ENCODE measurements at places on chromosomes 2 and 18. TPM values are rescaled to one million over a fixed set of nuclear protein-coding genes. Genes with fewer than 3 reads are reported as not detected.

The RGPD3 gene
- polyA plus RNA-seq: 0.05 TPM

GRCh38 chr2:22934747-22935146, 450.2 kb upstream of the KLHL29 start:
- DNase-seq: no peak

DNA sequence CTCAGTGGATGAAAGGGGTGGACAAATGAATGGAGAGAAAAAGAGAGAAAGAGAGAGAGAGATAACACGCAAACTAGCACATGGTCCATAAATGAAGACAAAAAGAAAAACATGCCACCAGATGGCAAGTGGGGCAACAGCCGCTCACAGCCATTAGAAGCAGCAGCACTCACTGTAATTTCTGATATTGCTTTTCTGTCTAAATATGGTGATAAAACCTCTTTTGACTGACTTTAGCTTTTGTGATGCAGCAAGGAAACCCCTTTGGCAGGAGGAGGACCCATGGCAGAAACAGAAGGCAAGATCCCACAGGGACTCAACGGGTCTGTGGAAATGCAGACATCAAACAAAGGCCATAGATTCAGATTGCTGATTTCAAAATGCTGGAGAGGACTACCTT, 88.0 kb upstream of the CDH20 start:
- no peak for DNase-seq

The TTR gene
- polyA plus RNA-seq: 0.19 TPM

- peak; percentile 17 for DNase-seq
Observed at GRCh38 chr18:46035696-46036680, 36.1 kb downstream of the PSTPIP2 start.

GRCh38 chr2:74364533-74365505, 15.3 kb downstream of the DCTN1 start:
- DNase-seq: no peak

DNA sequence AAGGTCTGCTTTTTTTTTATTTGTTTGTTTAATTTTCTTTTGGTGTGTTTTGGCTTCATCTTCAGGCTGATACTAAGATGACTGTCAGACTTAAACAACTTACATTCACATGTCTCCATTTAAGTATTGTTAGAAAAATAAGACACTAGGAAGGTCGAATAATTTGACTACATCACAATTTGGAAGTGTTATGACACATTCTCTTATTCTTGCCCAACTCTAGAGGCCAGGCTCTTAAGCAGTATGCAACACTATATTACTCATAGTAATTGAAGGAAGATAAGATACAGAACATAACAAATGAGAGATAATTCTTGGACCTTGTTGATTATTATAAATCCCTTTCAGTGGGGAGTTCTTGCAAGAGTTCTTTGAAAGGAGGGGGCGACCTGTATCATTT, 295.3 kb upstream of the COL3A1 start:
- DNase-seq: no peak

- peak; percentile 89 for DNase-seq
Observed at GRCh38 chr2:130744287-130745117, 10.8 kb upstream of the AMER3 start.

DNA sequence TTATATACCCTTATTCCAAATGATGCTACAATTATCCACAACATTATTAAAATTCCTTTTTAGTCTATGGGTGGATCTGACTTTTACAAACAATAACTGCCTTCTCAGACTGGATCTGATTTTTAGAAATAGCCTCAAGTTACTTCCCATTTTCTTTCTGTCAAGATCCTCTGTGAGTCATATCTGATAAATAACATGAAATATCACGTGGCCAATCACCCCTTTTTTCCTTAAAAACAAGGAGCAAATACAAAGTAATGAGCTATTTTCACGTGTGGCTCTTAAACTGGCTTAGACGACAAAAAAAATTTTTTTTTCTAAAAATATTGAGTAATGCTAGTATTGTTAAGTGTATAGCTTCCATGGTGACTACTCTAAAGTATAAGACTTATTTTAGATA, 6.7 kb downstream of the PELI1 start:
- DNase-seq: no peak

The PRKAG3 gene
- polyA plus RNA-seq: not detected

GRCh38 chr2:218387369-218388194, 5.5 kb downstream of the SLC11A1 start:
- peak; percentile 62 for DNase-seq

The PFN4 gene
- polyA plus RNA-seq: 0.61 TPM

The ABCG8 gene
- not detected for polyA plus RNA-seq

DNA sequence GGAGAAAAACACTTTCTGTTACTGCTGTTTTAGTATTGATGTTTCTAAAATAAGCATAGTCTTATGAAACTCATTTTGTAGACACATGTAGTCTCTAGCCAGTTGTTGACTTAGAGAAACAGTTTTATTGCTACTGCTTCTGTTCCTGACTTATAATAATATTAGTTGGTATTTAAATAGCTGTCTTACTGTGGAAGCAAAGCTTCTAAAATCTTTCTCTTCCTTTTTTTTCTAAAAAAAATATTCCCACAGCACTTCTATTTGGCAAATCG, 121.8 kb downstream of the MTX2 start:
- DNase-seq: no peak

GRCh38 chr2:224110811-224111210, 71.7 kb upstream of the SERPINE2 start:
- no peak for DNase-seq

The SAG gene
- not detected for polyA plus RNA-seq

DNA sequence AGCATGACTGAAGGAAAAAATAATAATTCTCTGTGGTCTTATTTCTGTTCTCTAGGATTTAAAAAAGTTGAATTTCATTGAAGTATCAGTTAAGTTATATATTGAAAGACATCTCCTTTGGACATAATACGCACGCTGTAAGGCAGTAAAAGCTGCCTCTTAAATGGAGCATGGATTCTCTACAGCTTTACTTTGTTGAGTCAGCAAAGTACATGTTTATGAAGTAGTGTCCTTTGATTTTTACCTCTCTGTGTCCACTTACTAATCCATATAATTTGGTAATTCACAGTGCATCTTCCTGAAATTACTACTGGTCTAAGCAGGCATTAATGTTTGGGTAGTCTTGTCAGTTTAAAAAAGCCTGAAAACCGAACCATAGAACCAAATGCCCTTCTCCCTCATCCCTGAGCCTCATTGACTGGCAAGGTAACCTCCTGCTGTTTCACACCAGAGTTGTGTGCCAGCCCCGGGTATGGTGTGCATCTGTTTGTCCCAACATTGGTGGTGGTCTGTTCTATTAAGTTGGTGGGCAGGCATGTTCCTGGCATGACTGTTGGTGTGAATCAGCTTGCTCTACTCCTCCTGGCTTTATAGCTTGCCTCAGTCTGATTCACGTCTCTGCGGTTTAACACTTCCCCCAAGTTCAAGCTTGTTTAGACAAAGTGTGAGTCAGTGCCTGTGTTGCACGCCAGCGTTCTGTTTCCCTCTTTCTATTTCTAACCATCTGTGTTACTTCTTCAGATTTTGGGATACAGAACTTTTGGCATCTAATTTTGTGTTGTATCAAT, 71.0 kb upstream of the ITM2C start:
- no peak for DNase-seq

- no peak for DNase-seq
Observed at GRCh38 chr2:229798446-229799155, 84.2 kb upstream of the DNER start.

The SRBD1 gene
- polyA plus RNA-seq: 3.3 TPM

DNA sequence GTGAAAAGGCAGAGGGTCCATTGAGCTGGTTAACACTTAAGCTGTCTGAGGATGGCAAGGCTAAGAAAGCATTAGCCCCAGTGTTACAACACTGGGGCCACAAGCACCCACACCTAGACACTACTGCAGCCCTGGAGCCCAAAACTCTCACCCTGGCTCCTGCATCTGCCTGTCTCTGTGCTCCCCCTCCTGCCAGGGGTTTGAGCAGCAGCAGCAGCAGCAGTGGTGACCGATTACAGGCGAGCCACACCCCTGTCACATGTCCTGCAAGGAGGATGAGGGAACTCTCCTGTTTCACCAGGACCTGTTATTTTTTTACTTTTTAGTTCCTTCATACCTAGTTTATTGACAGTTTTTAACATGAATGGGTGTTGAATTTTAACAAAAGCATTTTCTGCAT, 326.7 kb upstream of the MAP2 start:
- DNase-seq: no peak

GRCh38 chr18:74073957-74074667, 73.5 kb downstream of the FBXO15 start:
- no peak for DNase-seq

- no peak for DNase-seq
Observed at GRCh38 chr18:67919316-67919715, 402.8 kb upstream of the DSEL start.

The MGAT4A gene
- 0.05 TPM for polyA plus RNA-seq

- DNase-seq: no peak
Observed at GRCh38 chr2:75523313-75524275, 37.1 kb downstream of the EVA1A start.

DNA sequence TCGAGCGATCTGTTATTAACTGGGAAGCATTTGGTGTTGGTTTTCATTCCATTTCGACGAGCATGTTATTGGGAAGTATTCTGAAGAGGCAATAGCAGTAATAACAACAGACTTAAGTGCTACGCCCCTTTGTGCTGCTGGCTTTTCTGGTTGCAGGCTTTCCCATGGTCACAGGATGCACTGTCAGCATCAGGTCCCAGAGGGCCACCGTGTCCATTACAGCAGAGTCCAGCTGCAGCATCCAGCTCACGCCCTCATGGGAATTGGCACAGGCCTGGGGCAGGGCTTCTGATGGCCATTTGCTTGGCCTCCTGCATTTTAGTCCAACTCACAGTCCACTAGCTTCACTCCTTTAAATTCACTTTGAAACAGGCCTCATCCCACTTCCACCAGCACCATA, 44.4 kb downstream of the BCL2L11 start:
- peak; percentile 33 for DNase-seq

- peak; percentile 8 for DNase-seq
Observed at GRCh38 chr2:165794536-165794928, 485 bp upstream of the GALNT3 start.

DNA sequence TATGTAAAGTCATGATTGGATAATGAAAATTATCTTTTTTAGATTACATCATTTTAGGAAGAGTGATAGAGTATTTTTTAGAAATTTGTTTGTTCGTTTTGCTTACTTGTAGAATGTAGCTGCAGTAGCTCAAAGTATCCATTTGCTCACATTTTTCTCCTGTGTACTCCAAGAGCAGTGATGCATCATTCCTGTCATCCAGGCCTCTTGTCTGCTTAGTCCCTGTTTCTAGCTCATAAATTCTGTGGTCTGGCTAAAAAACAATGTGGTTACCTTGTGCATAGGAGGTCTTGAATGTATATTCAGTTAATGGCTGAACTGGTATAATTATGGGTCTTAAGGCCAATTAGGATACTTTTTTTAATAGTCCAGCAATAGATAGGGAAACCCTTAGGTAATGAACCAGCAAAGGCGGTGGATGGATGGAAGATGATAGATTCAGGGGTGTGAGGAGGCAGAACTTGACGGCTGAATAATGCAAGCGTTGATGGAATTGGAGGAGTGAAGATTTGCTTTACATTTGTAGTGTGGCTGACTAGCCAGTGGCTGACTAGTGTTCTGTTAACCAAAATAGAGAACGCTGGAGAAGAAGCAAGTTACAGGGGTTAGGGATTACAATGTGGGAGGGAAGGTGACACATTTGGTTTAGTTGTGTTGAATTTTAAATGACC, 145.0 kb downstream of the ZNF407 start:
- DNase-seq: no peak

GRCh38 chr18:26046419-26047077, 43.9 kb downstream of the SS18 start:
- no peak for DNase-seq

GRCh38 chr2:133768658-133769435, 200.6 kb upstream of the NCKAP5 start:
- no peak for DNase-seq

DNA sequence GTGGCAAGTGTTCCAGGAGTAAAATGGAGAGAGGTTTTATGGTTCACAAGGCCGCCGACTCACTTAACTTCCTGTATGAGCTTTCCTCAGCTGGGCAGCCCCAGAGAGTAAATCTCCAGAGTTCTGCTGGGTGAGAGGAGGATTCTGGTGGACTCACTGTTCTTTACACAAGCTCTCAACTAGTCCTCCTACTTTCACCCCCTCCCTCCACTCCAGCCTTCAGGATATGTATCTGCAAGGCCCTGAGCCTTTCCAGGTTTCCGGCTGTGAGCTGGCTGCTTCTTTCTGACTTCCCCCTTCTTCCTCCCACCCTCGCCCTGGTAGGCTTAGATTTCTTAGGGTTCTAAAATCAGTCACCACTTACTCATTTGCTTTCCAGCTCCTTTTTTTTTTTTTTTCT, 34.0 kb downstream of the EML6 start:
- DNase-seq: no peak

DNA sequence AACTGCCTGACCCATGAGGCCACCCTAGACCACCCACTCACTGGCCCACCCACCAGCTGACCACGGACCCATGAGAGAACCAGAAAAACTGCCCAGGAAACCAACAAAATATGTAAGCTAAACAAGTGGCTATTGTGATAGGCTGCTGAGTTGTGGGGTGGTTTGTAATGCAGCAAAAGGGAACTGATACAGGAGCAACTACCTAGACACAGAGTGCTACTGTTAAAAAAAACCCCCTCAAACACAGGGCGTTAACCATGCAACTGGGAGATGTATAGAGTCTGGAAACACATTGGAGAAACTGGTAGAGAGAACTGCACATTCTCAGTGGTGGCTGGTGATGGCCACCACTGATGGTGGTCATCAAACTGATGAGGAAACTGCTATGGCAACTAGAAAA, 206.3 kb upstream of the GYPC start:
- DNase-seq: no peak

GRCh38 chr2:76393356-76393755, 682.6 kb upstream of the GCFC2 start:
- DNase-seq: no peak

DNA sequence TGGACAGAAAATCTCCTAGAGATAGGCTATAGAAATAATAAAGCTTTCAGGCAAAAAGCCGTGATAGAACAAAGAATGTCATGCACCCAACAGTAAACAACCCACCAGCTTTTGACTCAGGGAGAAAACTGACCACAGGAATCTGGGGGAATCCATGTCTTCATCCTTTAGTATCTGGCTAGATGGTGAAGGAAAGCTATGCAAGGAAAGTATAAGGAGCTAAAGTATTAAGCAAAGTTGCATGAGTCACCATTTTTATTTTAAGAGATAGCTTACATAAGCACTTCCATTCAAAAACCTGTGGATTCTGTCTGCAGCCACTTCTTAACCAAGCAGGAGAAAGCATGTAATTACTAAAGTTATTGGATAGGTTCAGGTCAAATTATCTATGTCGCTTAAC, 363.8 kb downstream of the LRP1B start:
- DNase-seq: no peak

Data from SK-N-SH (cell line).